Esophagus mucosa (tissue), 1 donor: ENCODE measurements at places on chromosomes 2 and 18. TPM values are rescaled to one million over a fixed set of nuclear protein-coding genes. Genes with fewer than 3 reads are reported as not detected.

- ATAC-seq, result peak; percentile 57
Observed at GRCh38 chr18:61448316-61448715, 115.1 kb downstream of the CDH20 start.

GRCh38 chr2:224151680-224152310 is 112.7 kb upstream of the SERPINE2 start:
- ATAC-seq, result no peak

GRCh38 chr18:79819064-79819967 is 21.6 kb downstream of the KCNG2 start:
- peak; percentile 12 for ATAC-seq

DNA sequence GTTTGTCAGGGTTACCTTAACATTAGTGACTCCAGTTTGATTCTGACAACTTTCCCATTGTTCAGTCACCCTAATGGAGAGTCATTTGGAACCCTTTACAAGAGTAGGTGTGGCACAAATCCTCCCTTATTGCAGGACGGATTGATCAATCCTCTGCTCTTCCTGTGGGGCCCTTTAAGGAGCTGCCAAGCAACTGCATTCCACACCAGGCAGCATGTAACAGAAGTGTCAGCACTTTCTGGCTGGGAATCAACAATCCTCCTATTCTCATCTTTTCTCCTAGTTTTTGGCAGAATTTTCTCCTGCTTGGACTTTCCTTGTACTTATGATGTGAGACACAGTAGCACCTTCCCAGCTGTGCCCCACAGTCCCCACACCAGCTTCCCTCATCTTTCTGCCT is 177.8 kb downstream of the ST6GAL2 start:
- no peak for ATAC-seq

DNA sequence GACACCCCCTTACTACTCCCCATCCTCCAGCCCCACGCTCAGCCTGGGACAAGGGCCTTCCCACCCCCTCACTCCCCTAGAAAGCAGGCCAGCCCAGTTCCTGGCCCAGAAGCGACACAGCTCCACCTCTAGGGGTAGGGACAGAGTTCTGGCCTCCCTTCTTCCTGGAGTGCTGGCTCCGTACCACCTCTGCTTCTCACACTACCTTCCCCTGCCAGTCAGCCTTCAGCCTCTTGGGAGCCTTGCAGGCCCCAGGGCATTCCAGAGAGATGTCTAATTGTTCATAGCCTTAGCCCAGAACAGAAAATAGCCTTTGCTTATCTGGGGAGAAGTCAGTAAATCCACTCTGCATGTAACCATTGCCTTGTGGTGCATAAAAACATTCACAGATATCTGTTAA is 13.1 kb upstream of the CATIP start:
- ATAC-seq, result no peak

DNA sequence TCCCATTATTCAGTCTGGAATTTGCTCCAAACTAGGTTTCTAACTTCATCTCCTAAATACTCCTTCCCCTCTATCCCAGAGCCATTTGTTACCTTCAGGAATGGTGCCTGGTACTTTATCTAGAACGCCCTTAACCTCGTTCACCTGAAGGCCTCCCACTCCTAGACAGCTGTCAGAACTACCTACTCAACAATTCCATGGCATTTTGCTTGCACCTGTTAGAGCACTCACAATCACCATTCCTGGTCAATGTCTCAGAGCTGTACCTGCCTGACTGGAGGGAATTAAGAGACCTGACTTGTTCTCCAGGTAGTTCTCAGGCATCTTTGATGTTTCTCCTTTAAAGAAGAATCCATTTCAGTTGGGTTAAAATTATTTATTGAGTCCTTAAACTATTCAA is 88.9 kb downstream of the GAREM1 start:
- peak; percentile 63 for ATAC-seq

GRCh38 chr2:104337869-104338268 is 516.0 kb upstream of the POU3F3 start:
- no peak for ATAC-seq

DNA sequence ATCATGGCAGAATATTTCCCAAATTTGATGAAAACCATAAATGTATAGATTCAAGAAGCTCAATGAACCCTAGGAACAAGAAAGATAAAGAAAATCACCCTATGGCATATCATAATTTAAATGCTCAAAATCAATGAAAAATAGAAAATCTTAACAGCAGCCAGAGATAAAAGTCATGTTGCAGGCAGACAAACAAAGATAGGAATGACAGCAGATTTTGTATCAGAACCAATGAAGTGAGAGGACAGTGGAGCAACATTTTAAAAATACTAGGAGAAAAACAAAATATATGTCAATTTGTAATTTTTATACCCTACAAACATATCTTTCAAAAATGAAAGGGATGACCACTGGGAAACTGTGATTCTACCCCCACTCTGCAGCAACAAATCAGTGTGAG is 203.3 kb downstream of the PIEZO2 start:
- ATAC-seq, result no peak

- ATAC-seq, result peak; percentile 22
Observed at GRCh38 chr18:55588111-55588869, at the start of gene TCF4. TCF4 (minus strand) TSS chr18:55588192; CDS start chr18:55587116, 1,076 bp downstream.

DNA sequence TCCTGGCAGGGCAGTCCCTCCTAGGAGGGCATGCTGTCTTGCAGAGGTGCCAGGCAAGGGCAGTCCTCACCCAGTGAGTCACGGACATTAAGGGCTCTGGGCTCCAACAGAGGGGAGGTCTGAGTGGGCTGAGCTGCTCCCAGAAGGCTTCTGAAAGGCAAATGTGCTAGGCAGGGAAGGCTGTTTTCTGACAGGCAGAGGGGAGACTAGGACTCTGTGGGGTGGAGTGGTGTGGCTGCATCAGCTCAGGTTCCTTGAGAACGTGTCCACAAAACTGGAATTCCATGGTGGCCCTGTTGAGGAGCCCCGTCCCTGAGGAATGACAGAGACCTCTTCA is 283.5 kb downstream of the MYCN start:
- ATAC-seq, result no peak

The ZNG1B gene
- 25.5 TPM for total RNA-seq

The ANKRD30B gene
- total RNA-seq, result not detected

The CABLES1 gene
- total RNA-seq, result 7.8 TPM

The CXCR1 gene
- total RNA-seq, result 0.72 TPM
